Activated effector memory CD4-positive, alpha-beta T cell treated with Interleukin-2 at 50 U/mL for 16 hours (primary cell): ENCODE measurements at places on chromosomes 3 and 15.

DNA sequence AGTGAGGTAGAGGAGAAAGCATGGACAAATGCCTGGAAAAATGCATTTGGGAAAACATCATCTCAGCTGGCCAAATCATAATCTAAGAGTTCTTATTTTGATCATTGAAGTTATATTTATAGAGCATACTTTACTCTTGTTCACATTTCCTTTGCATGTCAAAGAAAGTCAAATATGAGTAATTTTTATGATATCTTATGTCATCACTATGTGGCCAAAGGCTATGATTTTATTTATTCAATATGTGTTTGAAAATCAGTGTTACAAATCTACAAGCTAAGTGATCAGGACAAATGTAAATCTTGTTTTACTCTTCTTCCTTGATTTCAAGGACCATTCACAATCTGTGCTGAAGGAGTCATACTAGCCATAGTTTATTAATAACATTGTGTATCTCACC, 237.2 kb upstream of the DPH6 start:
- DNase-seq = no peak

- no peak for DNase-seq
These were observed 53.3 kb downstream of the EXOG start for GRCh38 chr3:38549486-38549885.

DNA sequence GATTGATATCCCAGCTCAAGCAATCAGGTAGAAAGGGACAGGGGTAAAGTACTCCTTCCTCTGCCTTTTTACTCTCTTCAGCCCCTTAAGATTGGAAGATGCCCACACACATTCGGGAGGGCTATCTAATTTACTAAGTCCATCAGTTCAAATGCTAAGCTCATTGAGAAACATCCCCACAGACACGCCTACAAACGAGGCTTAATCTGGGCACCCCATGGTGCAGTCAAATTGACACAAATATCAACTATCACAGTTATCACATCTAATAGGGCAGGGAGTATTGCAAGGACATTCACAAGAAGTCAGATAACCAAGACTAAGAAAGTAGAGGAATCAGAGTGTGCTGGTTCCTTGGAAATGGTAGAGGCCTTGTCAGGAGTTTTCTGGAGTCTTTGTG, 437.8 kb upstream of the AZI2 start:
- no peak for DNase-seq

DNA sequence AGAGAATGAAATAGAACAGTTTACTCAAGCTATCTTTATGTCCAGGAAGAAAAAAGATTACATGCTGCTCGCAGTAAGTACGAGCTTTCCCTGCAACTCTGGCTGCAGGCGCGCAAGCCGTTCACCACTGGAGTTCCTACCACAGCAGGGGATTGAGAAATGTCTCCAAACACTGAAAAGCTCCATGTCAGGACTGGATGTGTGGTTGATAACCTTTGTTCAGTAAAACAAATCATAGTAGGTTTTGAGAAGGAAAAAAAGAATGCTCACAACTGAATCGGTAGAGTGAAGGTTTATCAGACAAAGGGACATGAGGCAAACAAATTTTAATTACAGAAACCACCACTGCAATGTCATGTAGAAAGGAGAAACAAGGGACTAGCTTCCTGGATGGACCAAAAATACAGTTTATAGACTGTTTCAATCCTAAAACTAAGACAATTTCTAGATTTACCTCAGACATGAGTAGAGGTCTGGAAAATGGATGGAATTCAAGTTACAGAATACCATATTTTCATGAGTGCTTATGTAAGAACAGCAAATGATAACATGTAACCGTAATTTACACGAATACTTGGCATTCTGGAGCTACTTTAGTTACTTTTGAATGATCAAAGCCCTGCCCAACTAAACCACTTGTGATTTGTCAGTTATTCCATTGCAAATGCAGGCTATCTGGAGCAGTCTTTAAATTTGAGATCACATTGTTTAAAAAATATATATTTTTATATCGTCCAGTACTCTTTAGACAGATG, 471.1 kb downstream of the SHQ1 start:
- DNase-seq = no peak

DNA sequence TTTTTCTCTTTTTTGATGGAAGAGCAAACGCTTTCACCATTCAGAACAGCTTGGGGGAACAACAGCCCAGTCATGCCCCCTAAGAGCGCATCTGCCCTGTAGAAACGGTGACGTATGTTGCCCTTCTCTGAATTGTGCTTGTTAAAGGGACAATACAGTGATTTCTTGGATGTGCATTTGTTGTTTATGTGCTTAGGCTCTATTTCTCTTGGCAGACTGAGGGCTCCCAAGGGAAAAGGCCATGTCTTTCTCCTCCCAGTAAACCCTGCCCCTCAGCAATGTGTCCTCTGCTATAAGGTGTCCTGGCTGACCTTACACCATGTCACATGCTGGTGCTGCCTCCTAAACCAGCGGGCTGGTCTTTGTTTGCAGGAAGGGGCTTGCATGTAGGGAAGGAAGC, 346.1 kb downstream of the EPHB1 start:
- DNase-seq = no peak

- no peak for DNase-seq
These were observed 161.3 kb downstream of the ABHD5 start for GRCh38 chr3:43852066-43852465.

DNA sequence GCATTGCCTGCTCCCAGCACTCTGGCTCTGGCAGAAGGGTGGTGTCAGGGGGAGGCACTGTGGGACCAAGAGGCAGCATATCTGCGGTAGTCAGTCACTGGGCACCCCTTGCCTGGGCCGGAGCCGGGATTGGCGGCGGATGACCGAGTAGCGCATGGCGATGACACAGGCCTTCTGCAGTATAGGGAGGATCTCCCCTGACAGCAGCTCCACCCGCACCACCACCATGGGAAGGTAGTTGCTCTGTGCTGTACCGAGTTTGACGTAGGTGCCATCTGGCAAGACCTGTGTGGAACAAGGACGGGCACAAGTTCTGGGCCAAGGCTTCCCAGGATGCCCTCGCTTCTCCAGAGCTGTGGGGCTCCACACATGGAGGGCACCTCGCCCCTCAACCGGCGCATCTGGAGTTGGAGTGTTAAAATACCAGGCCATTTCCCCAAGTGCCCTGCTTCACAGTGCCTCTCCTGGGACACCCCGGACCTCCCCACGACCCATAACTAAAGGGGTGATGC, 6.6 kb downstream of the ACOX2 start:
- DNase-seq = no peak

DNA sequence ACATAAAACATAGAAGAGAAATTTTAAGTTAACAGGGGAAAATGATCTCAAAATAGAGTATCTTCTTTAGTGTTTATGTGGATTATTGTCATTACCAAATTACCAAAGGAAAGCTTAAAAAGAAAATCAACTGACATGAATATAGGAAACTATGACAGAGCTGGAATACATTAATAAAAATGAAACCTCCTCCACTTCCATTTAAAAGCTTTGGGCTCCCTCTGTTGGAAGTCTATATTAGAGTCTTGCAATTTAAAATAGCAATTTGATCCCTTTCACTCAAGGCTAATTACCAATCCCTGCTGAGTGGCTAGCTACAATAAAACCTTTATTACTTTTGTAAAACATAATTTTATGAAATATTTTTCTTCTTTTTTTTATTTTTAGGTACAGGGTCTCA, 61.4 kb upstream of the IMPG2 start:
- DNase-seq = no peak

- no peak for DNase-seq
These were observed 68.9 kb downstream of the DUT start for GRCh38 chr15:48400086-48400485.

DNA sequence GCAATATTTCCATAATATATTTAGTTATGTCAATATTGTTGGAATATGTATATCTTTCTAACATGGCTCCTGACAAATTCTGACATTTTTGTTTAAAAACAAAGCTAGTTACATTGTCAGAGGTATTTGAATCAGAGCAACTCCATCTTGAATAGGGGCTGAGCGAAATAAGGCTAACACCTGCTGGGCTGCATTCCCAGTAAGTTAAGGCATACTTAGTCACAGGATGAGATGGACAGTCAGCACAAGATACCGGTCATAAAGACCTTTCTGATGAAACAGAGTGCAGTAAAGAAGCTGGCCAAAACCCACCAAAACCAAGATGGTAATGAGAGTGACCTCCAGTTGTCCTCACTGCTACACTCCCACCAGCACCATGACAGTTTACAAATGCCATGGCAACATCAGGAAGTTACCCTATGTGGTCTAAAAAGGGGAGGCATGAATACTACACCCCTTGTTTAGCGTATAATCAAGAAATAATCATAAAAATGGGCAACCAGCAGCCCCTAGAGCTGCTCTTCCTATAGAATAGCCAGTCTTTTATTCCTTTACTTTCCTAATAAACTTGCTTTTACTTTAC, 30.4 kb downstream of the RPL22L1 start:
- no peak for DNase-seq

GRCh38 chr3:72665701-72666446, 182.4 kb downstream of the SHQ1 start:
- peak; percentile 12 for DNase-seq

DNA sequence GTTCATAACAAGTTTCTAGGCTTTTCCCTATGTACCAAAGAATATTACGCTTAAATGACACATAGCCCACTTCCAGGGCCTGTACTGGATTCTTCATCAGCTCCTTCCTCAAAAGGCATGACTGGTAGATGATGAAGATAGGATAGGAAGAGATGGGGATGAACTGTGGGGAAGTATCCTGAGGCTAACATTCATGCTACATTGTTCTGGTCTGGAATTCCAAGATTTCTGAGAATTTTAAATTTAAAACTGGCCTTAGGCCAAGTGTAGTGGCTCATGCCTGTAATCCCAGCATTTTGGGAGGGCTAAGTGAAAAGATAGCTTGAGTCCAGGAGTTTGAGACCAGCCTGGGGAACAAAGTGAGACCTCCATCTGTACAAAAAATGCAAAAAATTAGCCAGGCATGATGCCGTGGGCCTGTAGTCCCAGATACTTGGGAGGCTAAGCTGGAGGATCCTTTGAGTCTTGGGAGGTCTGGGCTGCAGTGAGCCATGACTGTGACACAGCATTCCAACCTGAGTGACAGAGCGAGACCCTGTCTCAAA, 160.1 kb upstream of the PLAAT1 start:
- no peak for DNase-seq

DNA sequence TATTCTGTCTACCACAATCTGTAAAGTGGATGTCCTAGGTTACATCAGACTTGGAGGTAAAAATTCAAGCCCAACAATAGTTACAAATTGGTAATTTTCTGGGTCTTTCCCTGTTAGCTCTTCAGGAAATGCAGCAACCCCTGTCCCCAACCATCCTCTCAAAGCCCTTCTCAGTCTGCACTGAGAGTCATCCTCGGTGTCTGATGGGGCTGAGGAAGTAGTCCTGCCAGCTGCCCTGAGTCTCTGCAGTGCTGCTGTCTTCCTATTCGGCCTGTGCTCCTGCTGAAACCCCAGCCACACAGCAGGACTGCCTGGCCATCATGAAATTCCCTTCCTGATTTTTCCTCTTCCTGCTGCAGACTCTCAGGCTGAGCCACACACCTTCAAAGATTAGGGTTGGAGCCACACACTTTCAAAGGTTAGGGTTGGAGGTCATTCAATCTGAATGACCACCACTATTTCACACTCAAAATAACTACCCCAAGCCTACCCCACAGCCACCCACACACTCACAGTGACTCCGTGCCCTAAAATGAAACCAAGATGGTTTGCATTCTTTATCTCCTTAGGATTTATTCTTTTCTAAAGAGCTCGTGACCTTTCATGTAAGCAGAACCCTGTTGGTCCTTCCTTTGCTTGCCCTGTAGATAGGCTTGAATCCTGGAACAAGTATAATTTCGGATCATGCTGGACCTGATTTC, 17.6 kb downstream of the TRIM42 start:
- DNase-seq = no peak

GRCh38 chr3:53226142-53226840, 29.5 kb downstream of the TKT start:
- DNase-seq = no peak

GRCh38 chr15:82849556-82850512, 40.4 kb downstream of the WHAMM start:
- DNase-seq = no peak

DNA sequence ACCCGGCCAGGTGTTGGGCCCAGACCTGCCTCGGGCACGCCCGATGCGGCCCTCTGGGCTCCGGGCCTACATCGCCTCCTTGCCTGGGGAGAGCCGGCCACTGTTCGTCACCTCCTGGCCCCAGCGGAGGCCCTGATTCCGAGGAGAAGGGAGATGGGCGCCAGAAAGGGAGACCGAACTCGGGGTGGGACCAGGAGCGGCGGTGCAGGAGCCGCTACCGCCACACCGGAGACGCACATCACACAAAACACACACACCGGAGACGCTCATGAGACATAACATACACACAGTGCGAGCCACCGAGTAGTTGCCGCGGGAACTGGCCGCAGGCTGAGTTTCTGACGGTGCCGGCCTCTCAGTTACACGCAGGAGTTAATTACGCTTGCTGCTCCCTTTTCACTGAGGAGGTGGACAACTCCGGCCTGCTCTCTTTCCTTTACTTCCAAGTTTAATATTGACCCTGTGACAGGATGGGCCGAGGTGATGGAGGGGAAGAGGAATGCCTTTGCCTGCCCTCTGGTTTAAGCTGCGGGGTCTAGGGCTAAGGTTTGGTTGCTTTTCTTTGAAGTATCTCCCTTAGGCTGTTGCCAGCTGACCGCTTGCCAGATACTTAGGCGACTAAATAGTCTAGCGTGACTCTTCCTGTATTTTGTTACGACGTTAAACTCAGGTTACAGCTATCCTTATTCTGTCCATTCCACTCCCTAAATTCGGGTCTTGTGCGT, 570 bp downstream of the PCNP start:
- DNase-seq = no peak

DNA sequence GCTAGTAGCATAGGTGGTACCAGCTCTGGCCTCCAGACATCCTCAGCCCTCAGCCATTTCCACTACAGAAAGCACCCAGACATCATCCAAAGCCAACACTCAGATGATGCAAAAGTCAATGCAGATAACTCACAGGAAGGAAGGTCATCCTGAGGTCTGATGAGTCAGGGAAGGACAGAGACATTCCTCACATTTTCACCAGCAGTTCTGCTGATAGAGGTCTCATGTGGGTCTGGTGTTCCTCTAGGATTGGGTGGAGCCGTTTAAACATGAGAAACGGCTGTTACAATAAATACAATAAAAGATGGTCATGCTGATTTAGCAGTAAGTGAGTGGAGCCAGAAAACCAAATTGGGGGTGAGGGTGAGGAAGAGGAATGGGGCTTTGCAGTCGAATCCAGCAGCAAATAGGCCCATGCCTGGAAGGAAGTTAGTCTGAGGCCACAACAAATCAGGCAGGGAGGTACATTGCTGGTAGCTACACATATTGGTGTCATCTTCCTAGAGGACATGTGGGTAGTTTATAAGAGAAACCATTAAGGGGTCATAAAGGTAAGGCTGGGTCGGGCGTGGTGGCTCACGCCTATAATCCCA, 33.3 kb upstream of the FLNB start:
- no peak for DNase-seq
